PC-3 (cell line): ENCODE measurements at places on chromosomes 2 and 18. TPM values are rescaled to one million over a fixed set of nuclear protein-coding genes. Genes with fewer than 3 reads are reported as not detected.

- DNase-seq = peak; percentile 92
These were observed 9.0 kb downstream of the ENOSF1 start for GRCh38 chr18:703213-703967.

DNA sequence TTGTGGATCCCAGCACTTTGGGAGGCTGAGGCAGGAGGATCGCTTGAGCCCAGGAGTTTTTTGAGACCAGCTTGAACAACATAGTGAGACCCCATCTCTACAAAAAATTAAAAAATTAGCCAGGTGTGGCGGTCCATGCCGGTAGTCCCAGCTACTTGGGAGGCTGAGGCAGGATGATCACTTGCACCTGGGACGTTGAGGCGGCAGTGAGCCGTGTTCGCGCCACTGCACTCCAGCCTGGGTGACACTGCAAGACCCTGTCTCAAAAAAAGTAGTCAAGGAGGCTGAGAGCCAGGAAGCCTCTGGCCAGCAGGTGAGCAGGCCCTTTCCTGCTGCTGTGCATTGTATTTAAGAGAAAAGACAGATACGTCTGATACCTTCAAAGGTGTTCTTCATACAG is 11.1 kb upstream of the PROC start:
- DNase-seq = no peak

GRCh38 chr18:11136241-11136640 is 13.1 kb downstream of the PIEZO2 start:
- DNase-seq = no peak

GRCh38 chr2:32182667-32183066 is 17.0 kb downstream of the SLC30A6 start:
- DNase-seq = no peak

DNA sequence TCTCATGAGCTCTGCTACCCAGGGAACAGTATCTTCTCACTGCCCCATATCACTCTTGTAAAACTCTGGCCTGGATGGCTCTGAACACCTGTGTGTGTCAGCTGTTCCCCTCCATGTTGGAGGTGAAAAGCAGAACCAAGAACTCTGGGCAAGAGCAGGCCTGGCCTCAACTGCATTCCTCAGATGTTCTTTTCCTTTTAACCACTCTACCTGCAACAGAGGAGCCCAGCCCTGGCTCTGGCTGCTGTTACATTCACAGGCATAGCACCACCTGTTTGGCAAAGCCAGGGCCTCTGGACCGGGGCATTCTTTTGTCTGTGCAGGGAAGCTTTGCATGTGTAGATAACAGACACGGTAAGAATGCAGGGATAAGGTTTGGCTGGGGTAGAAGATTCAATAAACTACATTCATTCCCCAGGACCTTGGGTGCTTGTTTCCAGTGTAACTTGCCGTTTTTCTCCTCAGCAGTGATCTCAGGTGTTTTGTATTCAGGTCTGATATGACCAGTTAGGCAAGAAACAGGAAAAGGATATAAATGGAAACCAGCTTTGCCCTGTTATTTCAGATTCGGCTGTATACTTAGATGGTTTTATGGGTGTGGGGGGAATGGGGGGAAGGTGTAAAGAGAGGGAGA is 95.1 kb downstream of the SPTBN1 start:
- no peak for DNase-seq

DNA sequence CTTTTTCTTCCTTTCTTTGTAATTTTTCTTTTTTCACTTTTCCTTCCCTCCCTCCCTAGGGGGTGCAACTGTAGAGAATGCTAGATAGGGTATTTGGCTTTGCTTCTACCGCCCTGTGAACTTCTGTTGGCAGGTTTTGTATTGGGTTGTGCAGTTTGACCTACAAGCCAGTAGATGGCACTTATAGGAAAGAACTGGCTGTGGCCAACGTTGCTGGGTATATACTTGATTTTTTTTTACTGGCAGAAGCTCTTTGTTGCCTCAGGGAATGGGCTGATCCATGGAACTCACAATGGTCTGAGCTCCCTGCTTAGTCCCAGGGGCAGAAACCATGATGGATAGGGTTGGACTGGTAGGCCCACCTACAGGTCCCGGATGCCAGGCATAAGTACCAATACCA is 1019.5 kb upstream of the LRRTM1 start:
- DNase-seq = peak; percentile 59

- peak; percentile 35 for DNase-seq
These were observed 144.9 kb downstream of the TGIF1 start for GRCh38 chr18:3594760-3595368.

- DNase-seq = no peak
These were observed 6.7 kb upstream of the SMARCAL1 start for GRCh38 chr2:216405588-216405987.

DNA sequence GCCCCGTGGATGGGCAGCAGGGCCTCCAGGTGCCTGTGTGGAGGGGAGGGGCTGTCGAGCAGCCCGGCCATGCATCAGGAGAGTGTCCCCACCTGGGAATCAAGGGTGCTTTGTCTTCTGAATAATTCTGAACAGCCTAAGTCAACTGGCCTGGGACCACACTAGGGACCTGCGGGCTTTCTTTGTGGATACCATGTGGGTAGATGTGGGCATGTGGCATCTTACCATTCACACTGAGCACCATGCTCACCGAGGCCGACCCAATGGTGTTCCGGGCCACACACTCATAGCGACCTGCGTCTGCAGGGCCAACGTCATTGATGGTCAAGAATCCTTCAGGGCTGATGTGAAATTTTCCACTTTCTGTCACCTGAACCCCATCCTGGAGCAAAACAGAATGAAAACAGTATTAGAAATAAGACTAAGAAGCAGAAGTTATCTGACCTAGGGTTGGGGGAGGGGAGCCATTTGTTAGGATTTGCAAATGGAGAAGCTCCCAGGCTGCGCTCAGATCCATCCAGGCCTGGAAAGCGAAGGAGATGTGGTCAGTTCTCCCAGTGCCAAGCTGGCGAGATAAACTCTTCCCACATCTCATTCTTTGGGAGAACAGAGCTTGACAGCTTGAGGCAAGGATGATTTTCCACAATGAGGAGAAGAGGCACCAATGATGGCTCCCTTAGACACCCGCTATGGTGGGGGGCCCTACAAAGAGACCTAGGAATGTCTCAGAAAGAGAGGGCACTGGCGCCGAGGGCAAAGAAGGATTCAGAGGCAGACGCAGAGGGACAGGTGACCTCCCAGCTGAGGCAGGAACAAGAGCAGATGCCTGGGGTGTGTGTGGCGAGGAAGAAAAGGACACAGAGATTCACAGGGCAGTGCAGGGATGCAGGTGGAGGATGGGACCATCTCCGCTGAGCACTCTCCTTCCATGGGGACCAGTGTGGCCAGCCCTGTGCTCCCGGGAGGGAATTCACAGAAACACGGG is 83.4 kb downstream of the PXDN start:
- DNase-seq = no peak

- no peak for DNase-seq
These were observed 98.7 kb downstream of the TFCP2L1 start for GRCh38 chr2:121186261-121186660.

GRCh38 chr18:53859764-53860163 is 364.7 kb downstream of the MBD2 start:
- DNase-seq = no peak

DNA sequence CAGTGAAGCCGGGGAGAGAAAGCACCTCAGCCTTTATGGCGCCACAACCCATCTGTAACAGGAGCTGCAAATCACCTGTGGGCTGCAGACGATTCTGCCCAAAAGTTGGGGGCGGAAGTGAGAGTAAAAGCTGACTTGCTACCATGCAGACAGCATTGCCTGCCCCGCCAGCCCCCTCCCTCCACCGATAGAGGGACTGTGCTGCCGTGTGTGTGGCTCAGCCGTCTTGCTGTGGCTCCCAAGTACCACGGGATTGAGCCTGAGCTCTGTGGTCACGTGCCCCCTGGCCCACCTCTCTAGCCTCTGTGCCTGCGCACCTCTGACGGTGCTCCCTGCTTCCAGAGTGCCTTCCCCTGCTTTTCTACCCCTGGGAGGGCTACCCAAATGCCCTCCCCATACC is 79.6 kb downstream of the GLI2 start:
- DNase-seq = no peak

- peak; percentile 82 for DNase-seq
These were observed 1.6 kb upstream of the PDCL3 start for GRCh38 chr2:100561191-100561590.

DNA sequence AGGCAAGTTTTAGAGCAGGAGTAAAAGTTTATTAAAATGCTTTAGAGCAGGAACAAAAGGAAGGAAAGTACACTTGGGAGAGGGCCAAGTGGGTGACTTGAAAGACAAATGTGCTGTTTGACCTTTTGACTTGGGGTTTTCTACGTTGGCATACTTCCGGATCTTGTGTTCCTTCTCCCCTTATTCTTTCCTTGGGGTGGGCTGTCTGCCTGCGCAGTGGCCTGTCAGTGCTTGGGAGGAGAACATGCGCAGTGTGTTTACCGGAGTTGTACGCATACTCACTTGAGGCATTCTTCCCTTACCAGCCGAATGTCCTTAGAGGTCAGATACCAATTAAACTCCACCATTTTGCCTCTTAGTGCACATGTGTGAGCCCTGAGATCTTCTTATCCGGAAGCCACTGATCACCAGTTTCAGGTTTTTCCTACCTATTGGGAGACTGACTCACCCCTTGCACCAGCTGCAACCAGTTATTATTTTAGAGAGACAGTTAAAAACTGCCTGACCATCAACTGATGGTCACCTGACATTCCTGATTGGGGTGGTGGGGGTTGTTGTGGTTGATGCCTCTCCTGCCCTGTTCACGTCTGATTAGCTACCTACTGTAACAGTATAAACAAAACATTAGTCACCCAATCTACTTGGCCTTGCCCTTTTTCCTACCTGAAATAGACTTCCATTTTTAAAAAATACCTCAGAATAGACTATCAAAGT is 67.5 kb downstream of the NYAP2 start:
- DNase-seq = peak; percentile 14

DNA sequence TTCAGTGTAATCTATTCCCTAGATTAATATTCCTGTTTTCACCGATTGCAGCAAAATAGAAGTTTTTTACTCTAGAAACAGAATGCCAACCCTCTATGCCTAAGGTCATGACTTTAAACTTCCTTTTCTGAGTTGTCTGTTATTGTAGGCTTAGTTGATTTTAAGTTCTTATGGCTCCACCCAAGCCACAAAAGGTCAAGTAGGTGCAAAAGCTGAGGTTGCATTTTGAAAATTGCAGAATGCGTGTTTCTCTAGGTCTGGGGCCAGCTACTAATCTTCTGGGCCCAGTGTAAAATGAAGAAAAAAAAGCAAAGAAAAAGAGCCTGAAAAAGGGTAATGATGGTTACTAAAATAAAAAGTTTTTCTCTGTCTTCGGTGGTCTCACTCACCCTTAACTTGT is 635.7 kb upstream of the FAM98A start:
- no peak for DNase-seq

- no peak for DNase-seq
These were observed 2108.8 kb upstream of the PIK3C3 start for GRCh38 chr18:39846265-39846664.

GRCh38 chr2:153963256-153963655 is 91.5 kb downstream of the GALNT13 start:
- DNase-seq = peak; percentile 12

DNA sequence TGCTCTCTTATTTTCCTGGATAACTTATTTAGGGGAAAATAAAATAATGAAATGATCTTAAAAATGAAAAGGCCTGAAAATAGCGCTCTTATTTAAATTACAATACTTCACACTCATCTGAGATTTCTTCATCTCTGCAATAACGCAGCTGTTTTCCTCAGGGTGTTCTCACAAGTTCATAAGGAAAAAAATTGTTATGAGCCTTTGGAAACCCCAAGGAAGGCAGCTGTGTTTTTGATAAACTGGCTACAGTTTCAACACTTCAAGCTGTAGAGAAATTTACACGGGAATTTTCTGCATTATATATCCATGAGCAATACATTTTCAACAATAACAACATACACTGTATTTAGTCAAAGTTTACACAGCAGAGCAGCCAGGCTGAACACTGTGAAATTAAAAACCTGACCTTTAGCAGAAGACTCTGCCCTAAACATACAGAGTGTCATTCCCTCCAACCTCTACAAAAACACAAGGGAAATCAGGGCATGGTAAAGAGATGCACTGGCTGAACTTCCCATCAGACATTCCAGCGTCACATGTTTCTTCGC is 959.6 kb downstream of the SLC4A3 start:
- no peak for DNase-seq

DNA sequence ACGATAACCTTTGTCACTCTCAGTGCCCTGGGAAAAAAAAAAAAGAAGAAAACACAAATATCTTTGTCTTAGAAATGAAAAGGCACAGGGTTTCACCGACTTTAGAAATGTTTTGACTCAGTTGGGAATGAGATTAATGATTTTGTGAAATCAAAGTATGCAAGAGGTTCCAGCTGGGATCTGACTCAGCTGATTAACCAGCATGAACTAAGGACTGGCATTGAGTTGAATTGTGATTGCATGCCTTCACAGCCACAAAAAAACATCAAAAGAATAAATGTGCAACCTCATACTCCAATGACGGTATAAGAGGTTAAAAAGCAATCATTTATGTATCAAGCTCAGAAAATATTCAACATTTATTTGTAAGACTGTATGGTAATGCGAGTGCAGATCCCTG is 566.6 kb upstream of the DSEL start:
- DNase-seq = no peak

DNA sequence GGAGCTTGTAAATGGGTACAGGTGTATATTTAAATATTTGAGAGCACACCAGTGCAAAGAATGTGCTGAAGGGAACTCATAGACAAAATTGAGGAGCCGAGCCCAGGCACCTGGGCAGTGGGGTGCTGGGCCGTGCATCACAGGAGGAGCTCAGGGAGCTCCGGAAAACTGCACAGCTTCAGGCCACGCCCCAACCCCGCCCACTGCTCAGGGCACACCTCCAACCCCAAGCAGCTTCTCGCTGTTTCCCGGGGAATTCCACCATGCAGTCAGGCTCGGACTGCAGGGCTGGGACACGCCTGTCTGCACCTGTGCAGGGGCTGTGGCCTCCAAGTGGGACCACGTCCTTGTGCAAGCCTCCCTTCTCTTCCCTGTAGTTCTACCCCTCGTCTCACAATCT is 243.0 kb downstream of the HDAC4 start:
- DNase-seq = peak; percentile 61

SRD5A2 gene
- 0.07 TPM in 1 of 2 replicates, not detected in the other for total RNA-seq

LDLRAD4 gene
- not detected in 2 replicates for total RNA-seq

TP53I3 gene
- total RNA-seq = 37.0 and 42.4 TPM in 2 replicates

MYO5B gene
- 10.4 and 10.7 TPM in 2 replicates for total RNA-seq

MYO7B gene
- total RNA-seq = 28.0 and 37.8 TPM in 2 replicates

DYNAP gene
- not detected in 2 replicates for total RNA-seq

SLC19A3 gene
- total RNA-seq = 0.26 TPM in 1 of 2 replicates, not detected in the other

HTR2B gene
- total RNA-seq = not detected in 2 replicates

ST6GAL2 gene
- 11.4 and 12.6 TPM in 2 replicates for total RNA-seq
